ENCODE measurements at places on chromosomes 11 and 22.

GRCh38 chr11:70169632-70170031, 33.5 kb upstream of the FADD start:
- no peak for DNase-seq

- no peak for DNase-seq
Measured at GRCh38 chr22:41280065-41280464, 5.9 kb downstream of the RANGAP1 start.

- DNase-seq = peak; percentile 23
Measured at GRCh38 chr11:39374963-39375698, 2084.3 kb downstream of the LRRC4C start.

GRCh38 chr11:45285930-45286632, at the start of gene SYT13:
Gene SYT13 (minus strand): TSS chr11:45286341. CDS start chr11:45286207, 134 bp downstream.
- DNase-seq = no peak

DNA sequence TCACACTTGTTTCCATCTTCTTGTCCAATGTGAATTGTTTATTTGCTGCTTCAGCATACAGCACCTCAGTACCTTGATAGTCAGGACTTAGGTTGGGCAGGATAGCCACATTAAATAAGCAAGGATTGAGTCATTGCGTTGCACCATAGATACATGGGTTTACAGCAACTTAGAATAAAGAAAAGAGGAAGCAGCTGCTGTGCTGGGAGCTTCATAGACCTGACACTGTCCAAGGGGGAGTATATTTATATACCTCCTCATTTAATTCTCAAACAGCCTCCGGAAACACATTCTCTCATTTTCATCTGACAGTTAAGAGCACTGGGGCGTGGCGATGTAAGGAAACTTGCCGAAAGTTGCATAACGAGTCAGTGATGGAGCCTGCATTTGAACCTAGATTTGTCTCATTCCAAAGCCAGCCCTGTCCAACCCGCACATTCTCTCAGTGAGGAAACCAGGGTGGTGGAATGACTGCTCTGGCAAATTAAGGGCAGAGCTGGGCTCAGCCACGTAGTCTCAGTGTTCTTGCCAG, 42.2 kb downstream of the UBASH3B start:
- DNase-seq = peak; percentile 45

- no peak for DNase-seq
Measured at GRCh38 chr22:35230417-35230816, 26.9 kb upstream of the HMGXB4 start.

DNA sequence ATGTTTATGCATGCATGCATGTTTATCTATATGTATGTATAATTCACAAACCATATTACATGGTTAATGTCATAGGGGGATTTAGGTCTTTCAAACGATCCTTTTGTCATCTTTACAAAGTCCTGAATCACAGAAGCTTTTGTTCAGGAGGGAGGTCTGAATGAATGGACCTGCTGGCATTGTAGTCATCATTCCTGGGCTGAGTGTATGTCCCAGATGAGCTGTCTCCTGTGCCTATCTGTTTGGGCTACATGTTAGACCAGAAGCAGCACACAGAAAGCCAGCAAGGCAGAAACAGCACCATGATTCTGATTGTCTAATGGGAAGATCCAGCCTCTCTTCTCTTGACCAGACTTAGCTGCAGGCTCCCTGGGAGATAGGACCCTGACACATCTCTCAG, 69.5 kb downstream of the ADM start:
- no peak for DNase-seq

- DNase-seq = no peak
Measured at GRCh38 chr11:4102711-4103110, 8.1 kb downstream of the RRM1 start.

DNA sequence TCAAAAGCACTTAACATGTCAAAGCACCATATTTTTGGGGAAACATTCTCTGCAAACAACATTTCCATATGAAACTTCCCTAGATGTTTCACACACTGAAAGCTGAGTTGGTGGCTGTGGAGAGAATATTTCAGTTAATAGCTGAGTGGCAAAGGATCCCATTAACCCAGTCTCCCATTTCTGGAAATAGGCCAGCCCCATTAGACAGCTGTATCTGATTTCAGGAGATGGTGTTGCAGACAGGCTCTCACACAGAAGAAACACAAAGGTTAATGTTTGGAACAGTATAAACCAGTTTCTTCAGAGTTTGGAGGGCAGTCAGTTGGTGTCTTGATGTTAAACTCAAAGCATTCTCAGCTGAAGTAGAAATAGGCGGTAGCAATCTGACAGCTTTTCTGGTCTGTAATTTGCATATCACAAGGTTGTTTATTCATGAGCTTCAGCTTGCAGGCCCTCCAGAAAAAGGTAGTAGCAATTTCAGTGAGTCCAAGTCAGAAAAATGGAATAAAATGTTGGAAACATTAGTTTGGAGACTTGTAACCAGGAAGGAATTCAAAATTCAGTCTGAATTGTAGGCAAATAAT, 15.5 kb upstream of the ZBTB44 start:
- no peak for DNase-seq

- no peak for DNase-seq
Measured at GRCh38 chr22:50739894-50740293, 1.9 kb downstream of the ACR start.

DNA sequence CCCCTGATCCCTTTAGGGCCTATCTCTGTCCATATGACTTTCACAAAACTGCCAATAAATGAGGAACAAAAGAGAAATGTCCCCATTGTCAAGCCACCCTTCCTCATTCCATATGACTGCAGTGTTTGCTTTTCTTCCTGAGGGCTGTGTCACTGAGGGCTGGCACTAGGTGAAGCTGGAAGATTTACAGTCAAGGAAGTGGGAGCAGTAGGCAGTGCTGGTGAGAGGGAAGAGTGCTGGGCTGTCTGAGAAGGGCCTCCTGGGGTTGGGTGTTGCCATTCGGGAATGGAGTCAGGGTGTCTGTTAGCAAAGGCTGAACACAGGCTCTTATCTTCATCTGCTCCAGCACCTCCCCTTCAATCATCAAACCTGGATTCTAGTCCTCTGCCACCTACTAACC, 30.9 kb downstream of the INSC start:
- DNase-seq = no peak

DNA sequence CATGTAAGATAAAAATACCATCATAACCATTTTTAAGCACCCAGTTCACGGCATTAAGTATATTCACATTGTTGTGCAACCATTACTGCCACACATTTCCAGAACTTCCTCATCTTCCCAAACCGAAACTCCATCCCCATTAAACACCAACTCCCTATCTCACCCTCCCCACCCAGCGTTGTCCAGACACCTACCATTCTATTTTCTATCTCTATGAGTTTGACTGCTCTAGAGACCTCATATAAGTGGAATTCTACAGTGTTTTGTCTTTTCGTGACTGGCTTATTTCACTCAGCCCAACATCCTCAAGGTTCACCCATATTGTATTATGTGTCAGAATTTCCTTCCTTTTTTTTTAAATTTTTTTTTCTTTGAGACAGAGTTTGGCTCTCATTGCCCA, 45.2 kb downstream of the PPFIA1 start:
- no peak for DNase-seq

GRCh38 chr11:34830035-34830434, 86.1 kb downstream of the APIP start:
- DNase-seq = no peak

GRCh38 chr22:28395920-28396753, 283.5 kb downstream of the TTC28 start:
- peak; percentile 31 for DNase-seq

GRCh38 chr11:110755941-110756340, 43.7 kb upstream of the ARHGAP20 start:
- DNase-seq = no peak

GRCh38 chr11:114243461-114244372, 52.5 kb upstream of the NNMT start:
- DNase-seq = no peak

DNA sequence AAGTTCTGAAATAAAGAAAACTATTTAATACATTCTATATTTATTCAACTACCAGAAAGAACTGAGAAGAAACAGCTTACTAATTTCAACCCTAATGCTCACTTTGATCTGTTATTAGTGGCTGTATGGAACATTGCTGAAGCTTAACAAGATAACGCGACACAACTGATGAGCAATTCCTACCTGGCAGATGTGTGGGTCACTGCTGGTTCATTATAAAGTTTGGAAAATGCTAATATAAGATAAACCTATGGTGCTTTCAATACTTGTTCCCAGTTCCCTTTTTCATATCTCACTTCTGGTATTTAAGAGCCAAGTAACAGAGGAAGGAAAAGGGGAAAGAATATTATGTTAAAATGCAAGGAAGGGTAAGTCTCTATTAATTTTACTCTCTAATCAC, 10.5 kb downstream of the CTSC start:
- DNase-seq = no peak

GRCh38 chr11:129766898-129767604, 48.6 kb upstream of the TMEM45B start:
- DNase-seq = peak; percentile 38

DNA sequence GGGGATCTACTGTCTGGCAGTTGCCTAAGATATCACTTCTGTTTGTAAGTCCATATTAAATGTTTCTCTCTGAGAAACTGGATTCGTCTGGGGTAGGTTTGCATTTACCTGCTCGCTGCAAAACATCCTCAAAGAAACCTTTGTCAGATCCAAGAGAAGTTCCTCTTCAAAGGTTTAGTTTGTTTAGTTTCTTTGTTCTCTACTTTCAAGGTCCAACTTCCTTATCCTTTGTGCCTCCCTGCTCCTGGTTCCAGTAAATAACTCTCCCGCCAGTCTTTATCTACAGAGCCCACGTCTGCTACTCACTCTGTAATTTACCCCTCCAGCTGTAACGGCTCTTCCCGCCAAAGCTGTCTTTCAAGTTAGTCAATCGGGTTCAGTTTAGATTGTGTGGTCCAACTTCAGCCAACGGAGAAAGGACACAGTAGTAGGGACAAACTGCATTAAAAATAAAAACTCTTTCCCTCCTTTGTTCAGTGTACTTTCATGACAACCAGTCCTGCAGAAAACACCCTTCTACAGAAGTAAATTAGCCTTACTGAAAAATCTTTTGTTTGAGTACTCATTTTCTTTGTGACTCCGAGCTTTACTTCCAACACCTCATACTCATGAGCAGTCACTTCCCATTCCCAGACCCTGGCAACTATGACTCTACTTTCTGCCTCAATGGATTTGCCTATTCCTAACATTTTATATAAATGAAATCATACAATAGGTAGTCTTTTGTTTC, 41.0 kb downstream of the TMPRSS5 start:
- no peak for DNase-seq

GRCh38 chr11:6365659-6366058, 24.6 kb upstream of the SMPD1 start:
- no peak for DNase-seq

- no peak for DNase-seq
Measured at GRCh38 chr11:131796541-131796940, 426.1 kb downstream of the NTM start.

DNA sequence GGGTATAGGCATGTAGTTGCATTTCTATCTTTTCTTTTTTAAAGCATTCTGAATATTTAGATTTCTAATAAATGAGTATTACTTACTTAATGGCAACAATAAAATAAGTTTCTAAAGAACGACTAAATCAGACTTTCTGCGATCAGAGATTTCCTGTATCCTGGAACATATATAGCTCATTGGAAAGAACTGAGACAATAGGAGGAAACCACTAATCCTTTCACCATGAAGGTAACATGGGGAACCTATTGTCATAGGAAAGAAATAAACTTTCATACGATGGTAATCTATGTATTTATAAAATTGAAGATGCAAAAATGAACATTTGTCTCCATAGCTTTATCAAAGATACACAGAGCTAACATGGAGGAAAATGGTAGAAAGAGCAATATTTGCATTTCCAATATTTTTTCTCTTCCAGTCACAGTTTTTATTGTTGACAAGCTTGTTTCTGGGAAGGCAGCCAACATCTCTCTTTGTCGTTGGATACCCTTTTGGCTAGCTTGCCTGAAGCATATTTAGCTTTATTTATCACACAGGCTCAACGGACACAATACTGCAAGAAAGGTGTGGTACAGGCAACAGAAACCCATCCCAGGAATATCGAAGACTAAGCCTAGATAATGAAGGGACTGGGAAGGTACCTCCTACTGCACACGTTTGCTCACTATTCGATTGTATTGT, 293.3 kb upstream of the MPPED2 start:
- peak; percentile 20 for DNase-seq

GRCh38 chr11:68950762-68951161, 30.0 kb downstream of the MRGPRD start:
- DNase-seq = no peak

DNA sequence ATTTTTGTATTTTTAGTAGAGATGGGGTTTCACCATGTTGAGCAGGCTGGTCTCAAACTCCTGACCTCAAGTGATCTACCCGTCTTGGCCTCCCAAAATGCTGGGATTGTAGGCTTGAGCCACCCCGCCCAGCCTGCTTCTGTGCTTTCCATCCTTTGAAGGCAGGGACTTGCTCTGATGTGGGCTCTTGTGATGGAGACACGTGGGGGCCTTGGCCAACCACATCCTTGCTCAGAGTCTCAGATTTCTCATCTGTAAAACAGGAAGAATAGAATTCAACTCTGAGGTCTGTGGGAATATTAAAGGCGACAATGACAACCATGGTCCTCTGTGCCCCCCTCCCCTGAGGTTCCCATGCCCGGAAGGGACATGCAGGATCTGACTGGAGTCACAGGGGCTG, 3.8 kb upstream of the GGA1 start:
- no peak for DNase-seq

DNA sequence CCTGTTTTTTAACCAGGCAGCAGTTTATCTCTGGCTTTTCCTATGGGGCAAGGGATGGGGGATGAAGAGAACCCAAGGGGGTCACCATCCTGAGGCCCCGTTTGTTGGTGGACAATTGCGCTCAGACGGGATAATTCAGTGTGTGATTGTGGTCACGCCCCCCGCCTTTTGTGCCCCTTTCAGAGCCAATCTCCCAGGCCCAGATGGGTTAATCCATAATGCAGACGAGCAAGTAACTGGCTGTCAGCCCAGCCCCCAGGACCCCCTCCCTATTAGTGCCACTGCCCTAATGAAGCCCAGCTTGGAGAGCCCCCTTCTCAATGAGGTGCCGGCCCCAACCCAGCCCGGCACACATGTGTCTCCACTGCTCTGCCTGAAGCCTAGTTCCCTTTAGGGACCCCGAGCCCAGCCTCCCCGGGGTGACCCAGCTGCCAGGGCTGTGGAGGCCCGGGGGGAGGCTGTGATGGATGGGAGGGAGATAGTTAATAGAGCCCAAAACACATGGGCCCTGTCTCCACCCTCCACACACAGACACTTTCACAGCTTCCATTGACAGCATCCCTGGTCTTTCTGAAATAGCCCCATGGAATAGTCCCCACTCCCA, 19.1 kb upstream of the ROBO3 start:
- DNase-seq = no peak

DNA sequence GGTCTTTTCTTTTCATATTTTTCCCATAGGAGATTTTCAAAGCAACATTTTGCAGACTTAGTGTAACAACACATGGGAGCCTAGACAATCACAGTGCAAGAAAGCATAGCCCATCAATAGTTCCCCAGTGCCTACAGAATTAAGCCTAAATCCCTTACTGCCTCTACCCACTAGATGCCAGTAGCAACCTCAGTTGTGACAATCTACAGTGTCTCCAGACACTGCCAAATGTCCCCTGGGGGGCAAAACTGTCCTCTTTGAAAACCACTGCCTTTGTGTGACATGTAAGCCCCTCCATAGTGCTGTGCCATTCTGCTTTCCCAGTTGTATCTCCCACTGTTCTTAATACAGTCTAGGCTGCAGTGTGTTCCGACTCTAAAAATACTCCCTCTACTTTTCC, 1329.0 kb downstream of the LRRC4C start:
- no peak for DNase-seq

GRCh38 chr22:47011859-47012258, 249.4 kb downstream of the TBC1D22A start:
- no peak for DNase-seq
